ENCODE measurements at places on chromosomes 3 and 15.

DNA sequence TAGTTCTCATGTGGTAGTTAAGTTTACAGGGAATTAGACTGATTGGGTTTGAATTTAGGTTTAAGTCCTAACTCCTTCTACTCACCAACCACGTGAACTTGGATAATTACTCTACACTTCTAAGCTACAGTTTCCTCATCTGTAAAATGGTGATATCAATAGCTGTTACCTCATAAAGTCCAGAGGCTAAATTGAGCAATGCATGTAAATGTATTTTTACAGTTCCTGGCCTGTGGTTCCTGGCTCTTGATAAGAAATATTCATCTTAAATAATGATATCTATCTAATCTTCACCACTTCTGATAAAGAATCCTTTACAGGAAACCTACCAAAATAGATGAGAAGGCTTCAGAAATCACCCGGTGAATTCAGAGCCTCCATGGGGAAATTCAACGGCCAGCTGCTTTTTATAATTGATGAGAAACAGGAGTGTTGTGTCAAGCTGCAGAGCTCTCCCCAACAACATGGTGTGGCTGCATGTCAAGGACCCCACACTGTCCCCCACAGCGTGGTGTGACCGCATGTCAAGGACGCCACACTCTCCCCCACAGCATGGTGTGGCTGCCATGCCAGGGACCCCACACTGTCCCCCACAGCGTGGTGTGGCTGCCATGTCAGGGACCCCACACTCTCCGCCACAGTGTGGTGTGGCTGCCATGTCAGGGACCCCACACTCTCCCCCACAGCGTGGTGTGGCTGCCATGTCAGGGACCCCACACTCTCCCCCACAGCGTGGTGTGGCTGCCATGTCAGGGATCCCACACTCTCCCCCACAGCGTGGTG, 80.8 kb upstream of the PEX5L start:
- DNase-seq, result no peak

DNA sequence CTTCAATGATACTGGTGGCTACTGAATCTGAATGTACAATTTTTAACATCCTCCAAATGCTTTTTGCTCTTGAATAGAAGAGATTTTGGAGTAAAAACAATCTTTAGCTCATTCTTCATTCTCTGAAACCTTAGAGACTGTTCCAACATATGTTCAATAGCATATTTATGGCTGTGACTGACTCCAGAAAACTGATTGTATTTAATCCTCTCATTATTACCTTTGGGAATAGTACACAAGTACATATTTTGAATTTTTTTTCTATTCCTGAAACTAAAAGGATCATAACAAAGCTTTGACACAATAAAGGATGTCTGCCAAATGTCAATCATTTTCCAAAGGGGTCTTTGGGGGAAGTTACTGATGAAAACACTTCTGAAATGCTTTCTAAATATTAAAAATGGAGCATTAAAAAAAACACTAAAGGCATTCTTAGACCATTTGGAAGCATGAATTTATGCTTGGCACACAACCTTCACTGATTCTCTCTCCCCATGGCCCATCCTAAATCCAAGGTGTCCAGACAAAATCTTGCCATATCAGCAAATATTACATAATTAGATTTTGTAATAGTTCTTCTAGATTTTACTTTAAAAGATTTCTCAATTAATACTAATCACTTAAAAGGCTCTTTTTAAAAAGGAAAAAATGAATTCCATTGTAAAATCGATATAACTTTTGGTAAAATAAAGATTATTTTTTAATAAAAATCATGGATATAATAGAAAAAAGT, 936.8 kb downstream of the EPHA3 start:
- DNase-seq, result no peak

- DNase-seq, result no peak
Observed at GRCh38 chr3:33799202-33799551, 747 bp downstream of the PDCD6IP start.

DNA sequence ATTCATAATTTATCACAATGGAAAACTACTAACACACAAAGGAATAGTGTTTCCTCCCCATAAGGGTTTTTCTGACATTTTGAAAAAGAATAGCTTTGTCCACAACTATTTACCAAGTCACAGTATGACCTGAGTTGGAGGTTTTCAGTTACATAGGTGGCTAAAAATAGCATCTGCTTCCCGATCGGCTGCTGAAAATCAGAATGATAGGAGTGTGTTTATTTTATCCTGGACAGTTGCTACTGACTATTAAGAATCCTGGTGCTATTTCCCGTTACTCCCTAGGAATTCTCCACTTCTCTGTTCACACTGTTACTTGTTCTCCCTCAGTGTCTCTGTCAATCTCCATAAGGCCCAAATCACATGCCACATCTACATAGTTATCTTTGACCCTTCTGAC, 353.9 kb upstream of the RARB start:
- DNase-seq, result no peak

GRCh38 chr3:40414270-40414669, 27.3 kb downstream of the ENTPD3 start:
- DNase-seq, result no peak

DNA sequence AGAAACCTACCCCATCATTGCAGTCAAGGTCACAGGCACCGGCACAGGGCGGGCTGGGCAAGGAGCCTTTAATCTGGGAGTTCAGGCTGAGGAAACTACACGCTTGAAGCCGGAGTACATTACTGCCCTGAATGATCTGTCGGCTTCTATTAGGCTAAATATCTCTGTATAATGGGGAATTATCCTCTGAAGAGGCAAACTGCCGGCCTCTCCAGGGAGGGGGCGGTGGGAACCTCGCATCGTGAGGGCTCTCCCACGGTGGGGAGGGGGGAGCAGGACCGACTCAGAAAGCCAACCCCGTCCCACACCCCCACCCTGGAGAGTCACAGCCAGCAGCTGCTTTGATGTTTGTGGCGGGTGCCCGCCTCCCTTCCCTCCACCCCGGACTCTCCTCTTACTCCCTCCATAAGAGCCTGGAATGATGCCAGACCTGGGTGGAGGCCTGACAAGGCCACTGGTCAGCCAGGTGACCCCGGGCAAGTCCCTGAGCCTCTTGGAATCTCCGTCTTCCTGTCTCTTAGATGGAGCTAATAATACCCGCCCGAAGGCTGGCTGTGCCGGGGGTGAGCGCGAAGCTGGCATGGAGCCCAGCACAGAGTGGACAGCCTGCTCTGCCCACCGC, 63.4 kb upstream of the LINGO1 start:
- no peak for DNase-seq

DNA sequence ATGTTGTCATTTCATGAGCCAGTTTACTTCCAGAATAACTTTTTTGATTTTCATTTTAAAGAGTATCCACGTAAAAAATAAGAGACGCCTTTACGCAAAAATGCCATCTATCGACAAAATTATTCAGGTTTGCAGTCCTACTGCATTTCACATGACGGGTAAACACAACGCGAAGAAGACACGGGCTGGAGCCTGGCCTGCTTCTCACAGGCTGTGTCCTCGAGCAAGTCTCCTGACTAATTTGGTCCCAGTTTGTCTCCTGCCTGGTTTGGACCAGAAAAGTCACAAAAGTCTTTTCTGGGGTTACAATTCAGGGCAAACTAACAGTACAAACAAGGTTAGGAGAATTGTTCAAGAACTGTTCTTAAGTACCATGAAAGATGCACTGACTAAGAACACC, 51.7 kb downstream of the CHSY1 start:
- no peak for DNase-seq

Data from activated T-cell treated with anti-CD3 and anti-CD28 coated beads, Interleukin-2, amount 50 U/mL, for 72 hours (primary cell).